ENCODE measurements at places on chromosomes 16 and 17. TPM values are rescaled to one million over a fixed set of nuclear protein-coding genes. Genes with fewer than 3 reads are reported as not detected.

Gene TPSAB1
- polyA plus RNA-seq = 1.0 TPM

Gene KRTAP4-3
- polyA plus RNA-seq = not detected

Gene SOX8
- 43.7 TPM for polyA plus RNA-seq

Gene KRT9
- not detected for polyA plus RNA-seq

Gene TMEM92
- 1.8 TPM for polyA plus RNA-seq

Gene SYCE1L
- polyA plus RNA-seq = 4.5 TPM

Gene VPS25
- 30.0 TPM for polyA plus RNA-seq

Gene OR2C1
- polyA plus RNA-seq = not detected

- DNase-seq = no peak
These were observed 10.1 kb downstream of the CYB5D1 start for GRCh38 chr17:7867881-7868329.

DNA sequence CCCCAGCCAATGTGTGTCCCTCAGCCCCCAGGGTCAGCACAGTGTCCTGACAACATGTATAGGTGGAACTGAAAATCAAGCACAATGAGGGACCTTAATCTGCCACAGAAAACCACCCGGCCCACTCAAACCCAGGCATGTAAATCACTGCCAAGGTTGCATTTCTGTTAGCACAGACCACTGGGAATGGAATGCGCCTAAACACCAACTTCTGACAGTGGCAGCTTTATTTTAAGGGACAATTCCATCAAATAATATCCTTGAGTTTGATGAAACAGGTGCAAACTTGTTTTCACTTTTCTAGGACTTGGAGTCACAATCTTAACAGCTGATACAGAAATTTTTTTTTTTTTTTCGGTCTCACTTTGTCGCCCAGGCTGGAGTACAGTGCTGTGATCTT lies 37.3 kb upstream of the MRPS23 start:
- no peak for DNase-seq

GRCh38 chr16:22621586-22622155 lies 111.0 kb downstream of the NPIPB5 start:
- DNase-seq = no peak

DNA sequence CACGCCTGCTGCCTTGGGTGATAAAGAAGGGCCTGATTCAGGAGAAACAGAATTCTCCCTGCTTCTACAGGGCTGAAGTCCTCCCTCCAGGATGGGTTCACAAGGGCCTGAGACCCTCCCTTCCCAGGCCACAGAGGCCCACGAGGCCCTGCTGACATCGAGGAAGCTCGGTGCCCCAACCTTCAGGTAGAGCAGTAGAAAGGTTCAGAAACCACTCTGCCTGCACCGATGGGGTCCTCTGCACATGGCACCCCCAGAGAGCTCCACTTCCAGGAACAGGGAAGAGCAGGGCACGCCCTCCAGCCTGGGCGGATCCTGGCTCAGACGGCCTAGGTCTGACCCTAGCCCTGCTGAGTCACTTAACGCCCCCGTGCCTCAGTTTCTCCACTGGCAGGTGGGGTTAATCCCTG lies 773 bp downstream of the CENPX start:
- DNase-seq = no peak

DNA sequence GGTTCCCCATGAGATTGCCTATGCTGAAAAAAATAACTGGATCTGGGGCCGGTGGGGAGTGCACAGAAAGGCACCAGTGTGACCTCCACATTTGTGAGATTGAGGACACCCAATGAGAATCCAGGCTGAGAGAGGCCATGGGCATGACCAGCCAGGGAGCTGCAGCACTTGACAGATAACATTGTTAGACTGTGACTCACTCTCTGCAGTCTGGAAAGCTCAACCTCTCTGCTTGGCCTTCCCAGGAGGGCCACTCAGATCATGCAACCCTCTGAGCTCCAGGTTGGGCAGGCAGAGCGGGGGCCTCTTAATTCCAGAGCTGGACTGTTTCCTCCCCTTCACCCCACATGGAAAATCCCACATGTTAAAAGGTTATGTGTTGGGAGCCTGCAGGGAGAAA lies 30.1 kb downstream of the FZD2 start:
- no peak for DNase-seq

DNA sequence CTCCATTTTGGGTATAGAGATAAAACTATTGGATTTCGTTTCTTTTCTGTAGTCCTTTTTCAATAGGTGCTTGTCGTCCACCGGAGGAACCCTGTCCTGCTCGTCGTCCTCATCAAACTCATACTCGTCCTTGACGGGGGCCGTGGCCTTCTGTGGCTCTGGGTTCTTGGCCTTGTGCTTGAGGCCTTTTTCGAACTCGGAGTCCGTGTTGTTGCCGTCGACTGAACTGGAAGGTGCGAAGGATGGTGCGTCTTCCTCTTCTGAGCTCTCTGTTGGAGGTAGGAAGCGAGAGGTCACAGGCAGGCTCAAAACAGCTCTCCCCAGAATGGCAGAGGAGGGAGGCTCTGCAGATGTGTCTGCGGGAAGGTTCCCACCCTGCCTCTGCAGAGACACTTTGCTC lies 67.9 kb downstream of the ZNF778 start:
- DNase-seq = no peak

DNA sequence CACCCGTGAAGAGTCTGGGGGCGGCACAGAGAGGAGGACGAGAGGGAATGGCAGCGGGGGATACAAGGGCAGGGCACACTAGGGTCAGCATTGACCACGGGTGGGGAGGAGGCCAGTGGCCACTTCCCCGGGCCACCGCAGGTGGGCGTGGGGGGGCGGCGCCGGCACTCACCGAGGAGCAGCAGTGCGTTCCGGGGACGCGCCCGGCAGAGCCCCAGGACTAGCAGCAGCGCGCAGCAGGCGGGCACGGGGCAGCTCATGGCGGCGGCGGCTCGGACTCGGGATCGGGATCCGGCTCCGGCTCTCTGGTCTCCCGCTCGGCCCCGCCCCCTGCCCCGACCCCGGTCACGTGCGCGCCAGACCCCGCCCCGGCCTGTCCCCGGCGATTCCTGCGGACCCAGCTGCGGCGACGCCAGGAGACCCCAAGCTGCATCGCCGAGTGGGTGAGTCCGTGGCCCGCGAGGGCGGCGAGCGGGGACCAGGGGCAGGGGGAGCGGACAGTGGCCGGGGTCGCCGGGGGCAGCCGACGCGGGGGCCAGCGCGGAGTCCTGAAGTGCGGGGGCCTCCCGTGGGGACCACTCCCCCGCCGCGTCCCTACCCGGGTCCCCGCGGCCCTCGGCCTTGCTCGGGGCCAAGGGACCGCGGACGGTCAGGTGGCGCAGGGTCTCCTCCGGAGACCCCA lies at the start of the genes SGSH and SLC26A11:
SGSH (minus strand) TSS at position 280 of the 682 bp plus-strand sequence; CDS start at position 260, 20 bp downstream.
SLC26A11 (plus strand) TSS at position 374 of the 682 bp plus-strand sequence. CDS start 1,134 bp downstream, outside the sequence.
- peak; percentile 63 for DNase-seq

DNA sequence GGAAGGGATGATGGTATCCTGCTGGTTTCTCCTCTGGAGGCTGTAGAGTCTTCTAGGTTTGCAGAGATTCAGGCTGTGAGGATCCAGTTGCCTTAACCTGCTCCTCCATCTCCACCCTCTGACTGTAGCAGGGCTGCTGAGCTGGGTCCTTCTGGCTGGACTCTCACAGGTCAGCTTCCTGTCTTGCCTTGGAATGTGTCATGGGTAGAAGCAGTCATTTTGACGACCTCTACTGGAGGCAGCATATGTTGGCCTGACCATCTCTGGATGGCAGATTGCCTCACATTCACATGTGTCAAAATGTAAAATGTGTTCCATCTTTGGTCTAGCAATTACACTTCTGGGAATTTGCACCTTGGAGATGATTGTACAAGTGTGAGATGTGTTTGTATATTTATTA lies 504.4 kb upstream of the EEF2KMT start:
- DNase-seq = no peak

DNA sequence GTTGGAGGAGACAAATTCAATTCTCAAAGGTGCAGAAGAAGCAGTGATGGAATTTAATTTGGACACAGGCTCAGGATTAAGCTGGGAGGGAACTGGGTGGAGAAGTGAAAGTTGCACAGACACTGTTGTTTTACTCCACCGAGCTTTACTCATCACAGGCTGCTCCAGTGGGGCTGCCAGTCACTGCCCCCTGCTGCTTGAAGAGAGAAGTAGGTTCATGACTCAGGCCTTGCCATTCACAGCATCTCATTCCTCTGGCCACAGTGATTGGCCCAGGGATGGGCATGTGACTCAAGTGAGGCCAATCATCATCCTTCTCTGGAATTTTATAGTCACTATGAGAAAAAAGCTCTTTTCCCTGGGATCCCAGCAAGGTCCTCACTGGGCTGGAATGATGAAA lies 11.8 kb downstream of the GNAO1 start:
- DNase-seq = no peak

DNA sequence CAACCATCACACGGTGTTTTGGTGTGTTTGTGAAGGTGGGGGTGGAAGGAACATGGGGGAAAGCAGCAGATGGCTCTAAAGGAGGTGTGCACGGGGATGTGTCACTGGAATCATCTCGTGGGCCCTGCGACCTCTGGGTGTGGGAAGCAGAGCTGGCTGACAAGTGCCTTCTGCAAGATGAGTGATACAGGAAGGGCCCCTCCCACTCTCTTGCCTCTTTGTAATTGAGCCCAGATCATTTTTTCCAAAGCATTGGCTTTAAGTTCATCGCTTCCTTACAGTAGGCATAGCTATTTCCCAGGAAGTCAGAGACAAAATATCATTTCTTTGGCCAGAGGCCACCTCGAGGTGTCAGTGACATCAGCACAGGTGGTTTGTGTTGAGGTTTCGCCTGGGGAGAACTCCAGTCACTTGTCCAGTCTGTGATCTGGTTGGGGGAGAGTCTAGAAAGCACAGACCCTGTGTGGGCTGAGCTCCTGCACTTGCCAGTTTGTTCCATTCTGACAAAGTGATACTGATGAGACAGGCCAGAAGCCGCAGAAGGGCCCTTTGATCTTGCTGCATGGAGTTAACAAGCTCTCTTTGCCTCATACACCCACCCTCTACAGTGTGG lies 20.6 kb upstream of the SNTB2 start:
- DNase-seq = no peak

GRCh38 chr17:72967977-72968585 lies 124.4 kb downstream of the SLC39A11 start:
- DNase-seq = no peak

- DNase-seq = no peak
These were observed 27.3 kb upstream of the COG7 start for GRCh38 chr16:23480257-23480656.

DNA sequence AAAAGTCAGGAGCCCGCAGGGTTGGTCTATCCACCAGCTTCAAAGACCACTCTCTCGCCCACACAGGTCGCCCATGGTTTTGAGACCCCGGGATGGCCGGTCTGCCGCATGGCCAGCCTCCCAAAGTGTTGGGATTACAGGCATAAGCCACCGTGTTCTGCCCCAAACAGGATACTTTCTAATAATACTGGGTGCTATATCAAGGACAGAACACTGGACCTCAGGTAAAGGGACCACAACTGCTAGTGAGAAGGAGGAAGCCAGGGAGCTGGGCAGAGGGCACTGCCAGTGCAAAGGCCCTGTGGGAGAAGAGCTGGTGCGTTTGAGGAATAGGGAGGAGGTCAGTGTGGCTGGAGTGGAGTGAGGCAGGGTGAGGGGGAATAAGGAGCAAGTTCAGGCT lies 34.1 kb downstream of the IL21R start:
- no peak for DNase-seq

DNA sequence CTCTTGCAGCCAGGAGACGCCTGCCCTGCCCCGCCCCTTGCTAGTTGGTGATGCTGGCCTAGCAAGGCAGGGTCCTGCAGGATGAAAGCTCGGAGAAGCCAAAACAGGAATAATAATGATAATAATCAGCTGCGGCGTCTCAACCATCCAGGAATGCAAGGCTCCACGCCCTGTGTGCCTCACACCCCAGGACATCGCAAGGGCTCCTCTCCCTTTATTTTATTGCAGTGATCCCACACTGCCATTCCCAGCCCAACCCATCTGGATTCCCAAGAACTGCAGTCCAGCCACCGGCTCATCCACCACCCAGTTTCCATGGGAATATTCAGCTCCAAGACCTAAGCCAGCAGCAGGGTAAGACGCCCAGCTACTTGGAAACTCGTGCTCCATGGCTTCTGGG lies 21.0 kb upstream of the ZNF652 start:
- no peak for DNase-seq

GRCh38 chr17:48873209-48873608 lies 19.4 kb upstream of the ATP5MC1 start:
- no peak for DNase-seq

- no peak for DNase-seq
These were observed 21.6 kb downstream of the VAC14 start for GRCh38 chr16:70779361-70779760.

- DNase-seq = peak; percentile 28
These were observed 773 bp downstream of the BLTP2 start for GRCh38 chr17:28643983-28644786.

GRCh38 chr17:80531400-80531799 lies 13.2 kb upstream of the RPTOR start:
- DNase-seq = no peak

- no peak for DNase-seq
These were observed 27.7 kb downstream of the GINS2 start for GRCh38 chr16:85660843-85661739.

DNA sequence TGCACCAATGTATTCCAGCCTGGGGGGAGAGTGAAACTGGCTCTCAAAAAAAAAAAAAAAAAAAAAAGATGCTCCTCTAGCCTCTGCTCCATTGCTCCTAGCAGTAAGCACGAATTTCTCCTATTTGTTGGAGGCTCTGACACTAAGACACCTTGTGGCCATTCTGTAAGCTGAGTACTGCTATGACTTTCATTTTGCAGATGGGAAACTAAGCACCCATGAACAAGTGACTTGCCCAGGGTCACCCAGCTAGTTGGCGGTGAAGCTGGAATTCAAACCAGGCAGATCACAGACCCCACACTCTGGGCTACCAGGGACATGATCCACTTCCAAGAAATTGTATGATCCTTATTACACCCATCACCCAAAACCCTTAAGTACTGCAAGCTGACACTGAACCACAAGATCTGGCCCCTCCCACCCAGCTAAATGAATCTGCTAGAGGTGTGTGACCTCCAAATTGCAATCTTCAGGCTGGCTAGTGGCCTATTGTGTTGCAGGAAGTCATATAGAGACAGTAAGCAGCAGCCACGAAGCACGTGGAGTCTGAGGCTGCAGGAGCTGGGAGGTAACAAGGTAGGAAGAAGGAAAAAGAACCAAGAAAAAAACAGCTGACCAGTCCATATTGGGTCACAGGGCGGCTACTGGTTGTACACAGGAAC lies 209.4 kb downstream of the XYLT1 start:
- no peak for DNase-seq

DNA sequence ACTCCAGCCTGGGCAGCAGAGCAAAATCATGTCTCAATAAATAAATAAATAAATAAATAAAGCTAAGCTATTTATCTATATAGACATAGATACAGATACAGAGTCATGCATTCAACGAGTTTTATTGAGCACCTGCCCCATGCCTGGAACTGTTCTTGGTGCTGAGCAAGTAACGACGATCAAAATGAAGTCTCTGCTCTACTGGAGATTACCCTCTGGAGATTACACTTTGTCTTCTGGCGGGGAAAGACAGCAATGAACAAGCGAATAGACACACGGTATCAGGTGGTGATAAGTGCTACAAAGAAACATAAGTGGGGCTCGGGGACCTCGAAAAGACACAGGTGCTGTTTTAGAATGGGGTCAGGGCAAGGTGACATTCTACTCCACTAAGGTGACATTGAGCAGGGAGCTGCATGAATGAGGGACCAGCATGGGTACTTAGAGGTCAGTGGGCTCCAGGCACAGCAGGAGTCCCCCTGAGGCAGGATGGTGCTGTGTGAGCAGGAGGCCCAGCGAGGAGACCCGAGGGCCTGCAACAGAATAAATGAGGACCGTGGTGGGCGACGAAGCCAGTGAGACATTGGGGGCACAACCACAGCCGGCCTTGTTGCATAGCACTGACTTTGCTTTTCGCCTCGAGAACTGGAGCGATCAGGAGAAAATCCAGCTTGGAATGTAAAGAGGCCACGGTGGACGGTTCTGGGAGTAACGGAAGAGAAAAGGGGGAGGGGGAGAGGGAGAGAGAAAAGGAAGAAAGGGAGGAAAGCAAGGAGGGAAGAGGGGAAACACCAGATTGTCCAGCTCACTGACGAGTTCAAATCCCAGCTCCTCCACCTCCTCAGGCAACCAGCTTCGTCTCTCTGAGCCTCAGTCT lies 42.4 kb upstream of the MEAK7 start:
- DNase-seq = no peak

Measured in hindlimb muscle (tissue), 1 donor.